ENCODE measurements at places on chromosomes 7 and 10.

GRCh38 chr10:113340282-113340681, 212.6 kb upstream of the HABP2 start:
- no peak for DNase-seq

DNA sequence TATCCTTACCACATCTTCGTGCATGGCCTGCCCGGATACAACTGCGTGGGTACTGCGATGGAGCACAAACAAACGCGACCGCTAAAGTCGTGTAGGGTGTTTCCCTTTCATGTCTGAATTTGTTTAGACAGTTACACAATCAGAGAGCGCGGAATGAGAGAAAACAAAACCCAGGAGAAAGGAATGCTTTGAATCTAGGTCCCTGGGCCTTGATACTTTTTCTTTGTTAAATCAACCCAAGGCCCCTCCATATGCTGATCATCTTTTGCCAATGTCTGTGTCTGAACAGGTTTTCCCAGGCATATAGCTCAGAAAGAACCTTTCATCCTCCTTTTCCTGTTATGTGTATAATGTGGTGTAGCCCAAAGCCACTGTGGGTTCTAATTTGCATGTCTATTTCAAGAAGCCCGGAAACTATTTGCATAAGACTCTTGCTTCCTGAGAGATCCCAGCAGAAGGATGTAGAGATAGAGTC, 145.8 kb downstream of the FRMD4A start:
- no peak for DNase-seq

DNA sequence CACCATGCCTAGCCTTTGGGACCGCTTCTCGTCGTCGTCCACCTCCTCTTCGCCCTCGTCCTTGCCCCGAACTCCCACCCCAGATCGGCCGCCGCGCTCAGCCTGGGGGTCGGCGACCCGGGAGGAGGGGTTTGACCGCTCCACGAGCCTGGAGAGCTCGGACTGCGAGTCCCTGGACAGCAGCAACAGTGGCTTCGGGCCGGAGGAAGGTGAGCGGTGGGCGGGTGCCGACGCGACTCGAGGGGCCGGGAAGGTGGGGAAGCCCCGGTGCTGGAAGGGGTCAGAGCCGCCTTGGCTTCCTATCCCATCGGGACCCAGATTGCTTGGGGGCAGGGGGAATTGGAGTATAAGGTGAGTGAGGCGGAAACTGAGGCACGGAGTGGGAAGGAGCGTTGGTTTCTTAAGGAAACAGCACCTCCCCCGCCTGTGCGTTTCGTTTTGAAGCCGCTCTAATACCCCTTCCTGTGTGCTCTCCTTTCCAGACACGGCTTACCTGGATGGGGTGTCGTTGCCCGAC, 547 bp downstream of the DDIT4 start:
- DNase-seq: no peak

GRCh38 chr7:127477295-127478023, 85.0 kb upstream of the ZNF800 start:
- no peak for DNase-seq

- DNase-seq: no peak
Observed at GRCh38 chr7:151809146-151809863, 67.6 kb downstream of the PRKAG2 start.

DNA sequence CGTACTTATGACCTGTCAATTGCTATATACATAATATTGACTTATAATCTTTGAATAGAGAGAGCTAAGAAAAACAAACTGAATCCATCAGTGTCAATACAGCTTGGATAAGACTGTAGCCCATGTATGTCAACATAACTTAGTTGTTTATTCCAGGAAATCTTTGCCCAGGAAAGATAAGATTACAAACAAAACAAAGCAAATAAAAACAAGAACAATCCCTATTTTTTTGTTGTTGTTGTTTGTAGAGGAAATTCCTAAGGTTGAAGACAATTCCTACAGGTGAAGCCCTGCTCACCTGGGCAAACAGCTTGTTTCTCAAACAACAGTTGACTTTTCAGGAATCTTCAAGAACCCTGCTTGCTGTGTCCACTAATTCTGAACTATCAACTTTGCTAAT, 76.0 kb downstream of the HYCC1 start:
- DNase-seq: no peak

DNA sequence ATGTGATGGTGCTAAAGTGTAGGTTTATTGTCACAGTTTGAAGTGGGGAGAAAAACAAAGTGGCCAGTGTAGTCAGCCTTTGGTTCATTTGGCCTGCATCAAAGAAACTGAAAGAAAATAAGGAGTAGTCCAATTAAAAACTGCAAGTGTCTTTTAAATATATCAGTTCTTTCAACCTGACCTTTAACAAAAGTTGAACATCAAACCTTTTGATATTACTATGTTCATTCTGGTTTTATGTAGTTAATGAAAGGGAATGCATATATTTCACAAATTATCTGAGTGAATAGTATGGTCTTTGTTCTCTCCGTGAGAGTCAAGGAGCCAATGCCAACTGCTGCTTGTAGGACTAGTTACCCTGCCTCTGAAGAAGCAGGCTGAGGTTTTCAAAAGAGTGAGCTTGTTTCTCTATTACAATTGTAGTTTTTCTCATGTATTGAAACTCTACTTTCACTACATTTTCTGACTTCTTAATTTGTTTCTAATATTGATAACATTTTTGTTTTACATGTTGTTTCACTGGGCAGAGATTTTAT, 1160.8 kb upstream of the LRRTM3 start:
- DNase-seq: no peak

GRCh38 chr10:7186387-7187018, 224.3 kb downstream of the SFMBT2 start:
- no peak for DNase-seq

GRCh38 chr7:65840446-65840845, 32.4 kb upstream of the VKORC1L1 start:
- no peak for DNase-seq

- peak; percentile 51 for DNase-seq
Observed at GRCh38 chr7:5396999-5397663, 26.5 kb downstream of the TNRC18 start.

DNA sequence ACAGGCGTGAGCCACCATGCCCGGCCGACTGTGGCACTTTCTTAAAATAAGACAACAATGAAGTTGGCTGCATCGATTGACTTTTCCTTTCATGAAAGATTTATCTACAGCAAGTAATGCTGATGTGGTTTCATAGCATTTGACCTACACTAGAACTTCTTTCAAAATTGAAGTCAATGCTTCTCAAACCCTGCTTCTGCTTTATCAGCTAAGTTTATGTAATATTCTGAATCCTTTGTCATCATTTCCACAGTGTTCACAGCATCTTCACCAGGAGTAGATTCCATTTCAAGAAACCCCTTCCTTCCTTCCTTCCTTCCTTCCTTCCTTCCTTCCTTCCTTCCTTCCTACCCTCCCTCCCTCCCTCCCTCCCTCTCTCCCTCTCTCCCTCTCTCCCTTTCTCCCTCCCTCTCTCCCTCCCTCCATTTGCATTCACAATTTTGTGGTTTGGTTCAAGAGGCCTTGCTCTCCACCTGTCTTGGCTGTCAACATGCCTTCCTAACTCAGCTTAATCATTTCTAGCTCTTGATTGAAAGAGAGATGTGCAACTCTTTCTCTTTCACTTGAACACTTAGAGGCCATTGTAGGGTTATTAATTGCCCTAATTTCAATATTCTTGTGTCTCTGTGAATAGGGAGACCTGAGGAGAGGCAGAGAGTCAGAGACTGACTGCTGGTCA, 52.1 kb downstream of the HDAC9 start:
- no peak for DNase-seq

DNA sequence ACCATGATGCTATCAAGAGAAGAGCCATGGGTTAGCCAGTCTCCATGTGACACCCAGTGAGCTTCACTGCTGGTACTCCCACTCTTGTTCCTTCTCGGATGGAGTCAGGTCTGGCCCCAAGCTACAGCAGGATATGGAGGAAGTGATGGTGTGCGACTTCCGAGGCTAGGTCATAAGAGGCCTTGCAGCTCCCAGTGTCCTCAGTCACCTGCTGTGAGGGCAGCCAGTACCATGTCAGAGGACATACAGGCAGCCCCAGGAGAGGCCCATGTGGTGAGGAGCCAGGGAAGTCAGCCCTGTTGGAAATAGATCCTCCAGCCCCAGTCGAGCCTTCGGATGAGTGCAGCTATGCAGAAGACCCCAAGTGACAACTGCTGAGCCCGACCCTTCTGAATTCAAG, 237.0 kb downstream of the EBF3 start:
- no peak for DNase-seq

DNA sequence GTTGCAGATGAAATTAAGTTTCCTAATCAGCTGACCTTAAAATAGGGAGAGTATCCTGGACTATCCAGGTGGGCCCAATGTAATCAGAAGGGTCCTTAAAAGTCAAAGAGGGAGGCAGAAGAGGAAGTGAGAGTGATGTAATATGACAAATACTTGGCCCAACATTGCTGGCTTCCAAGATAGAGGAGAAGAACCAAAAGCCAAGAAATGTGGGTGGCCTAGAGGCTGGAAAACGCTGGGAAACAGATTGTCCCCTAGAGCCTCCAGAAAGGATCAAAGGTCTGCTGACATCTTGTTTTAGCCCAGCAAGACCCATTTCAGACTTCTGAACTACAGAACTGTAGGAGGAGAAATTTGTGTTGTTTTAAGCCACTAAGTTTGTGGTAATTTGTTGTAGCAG, 79.7 kb upstream of the NOBOX start:
- DNase-seq: no peak

- no peak for DNase-seq
Observed at GRCh38 chr10:92567952-92568600, 5.8 kb downstream of the IDE start.

DNA sequence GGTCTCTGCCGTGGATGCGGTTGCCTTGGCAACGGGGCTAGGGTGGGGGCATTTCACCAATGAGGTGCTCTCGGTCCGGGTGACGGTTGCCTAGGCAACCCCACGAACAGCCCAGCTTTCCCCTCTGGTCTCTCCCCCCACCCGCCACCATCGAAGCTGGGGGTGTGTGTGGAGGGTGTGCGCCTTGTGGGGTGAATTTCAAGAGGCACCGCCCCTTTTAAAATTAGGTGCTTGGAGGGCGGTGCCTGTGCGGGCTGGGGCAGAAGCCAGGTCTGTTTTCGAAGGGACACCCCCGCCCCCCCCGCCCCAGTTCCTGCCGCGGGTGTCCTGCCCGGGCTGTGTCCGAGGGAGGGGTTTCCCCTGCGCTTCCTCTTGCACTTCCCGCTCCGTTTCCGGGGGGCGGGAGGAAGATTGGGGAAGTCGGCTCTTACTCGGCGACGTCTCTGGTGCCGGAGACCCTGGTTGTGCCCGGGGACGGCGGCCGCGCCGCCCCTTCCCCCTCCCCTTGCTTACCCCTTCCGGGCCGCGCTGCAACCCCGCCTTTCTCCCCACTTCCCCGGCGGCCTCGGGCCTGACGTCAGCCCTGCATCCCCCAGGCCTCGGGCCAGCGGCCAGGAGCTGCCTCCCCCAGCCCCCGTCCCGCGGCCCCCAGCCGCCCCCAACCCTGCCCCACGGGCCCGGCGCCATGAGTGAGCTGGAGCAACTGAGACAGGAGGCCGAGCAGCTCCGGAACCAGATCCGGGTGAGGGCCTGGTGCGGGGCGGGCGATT, 2.2 kb downstream of the GNB2 start:
- DNase-seq: peak; percentile 71

- DNase-seq: no peak
Observed at GRCh38 chr7:150337179-150337578, 4.2 kb downstream of the RARRES2 start.

DNA sequence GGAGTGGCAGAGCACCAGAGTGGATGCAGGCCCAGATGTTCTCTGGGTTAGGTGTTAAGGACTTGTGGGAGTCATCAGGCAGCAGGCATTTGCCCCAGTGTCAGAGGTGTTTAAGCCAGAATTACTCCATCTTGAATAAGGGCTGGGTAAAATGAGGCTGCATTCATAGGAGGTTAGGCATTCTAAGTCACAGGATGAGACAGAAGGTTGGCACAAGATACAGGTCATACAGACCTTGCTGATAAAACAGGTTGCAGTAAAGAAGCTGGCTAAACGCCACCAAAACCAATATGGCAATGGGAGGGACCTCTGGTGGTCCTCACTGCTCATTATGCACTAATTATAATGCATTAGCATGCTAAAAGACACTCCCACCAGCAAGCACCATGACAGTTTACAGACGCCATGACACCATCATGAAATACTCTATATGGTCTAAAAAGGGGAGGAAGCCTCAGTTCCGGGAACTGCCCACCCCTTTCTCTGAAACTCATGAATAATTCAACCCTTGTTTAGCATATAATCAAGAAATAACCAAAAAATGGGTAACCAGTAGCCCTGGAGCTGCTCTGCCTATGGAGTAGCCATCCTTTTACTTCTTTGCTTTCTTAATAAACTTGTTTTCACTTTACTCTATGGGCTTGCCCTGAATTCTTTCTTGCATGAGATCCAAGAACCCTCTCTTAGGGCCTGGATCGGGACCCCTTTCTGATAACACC, 882 bp upstream of the LRRC61 start:
- DNase-seq: no peak

DNA sequence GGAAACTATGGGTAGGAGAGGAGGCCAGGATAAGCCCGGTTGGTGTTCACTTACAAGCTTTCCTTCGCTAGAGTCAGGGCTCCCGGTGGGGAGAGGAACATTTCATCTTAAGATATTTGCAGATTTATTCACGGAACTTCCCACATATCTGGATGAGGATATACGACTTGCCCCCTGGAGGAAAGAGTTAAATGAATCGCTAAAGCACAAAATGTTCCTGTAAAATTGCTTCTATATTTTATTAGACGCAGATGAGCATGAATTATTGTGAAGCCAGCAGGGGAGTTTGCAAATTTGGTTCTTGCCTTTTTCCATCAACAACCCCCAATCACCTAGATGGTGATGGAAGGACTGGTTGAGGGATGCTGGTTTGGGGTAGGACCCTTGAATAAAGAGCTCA, 47.9 kb upstream of the BAIAP2L1 start:
- no peak for DNase-seq

DNA sequence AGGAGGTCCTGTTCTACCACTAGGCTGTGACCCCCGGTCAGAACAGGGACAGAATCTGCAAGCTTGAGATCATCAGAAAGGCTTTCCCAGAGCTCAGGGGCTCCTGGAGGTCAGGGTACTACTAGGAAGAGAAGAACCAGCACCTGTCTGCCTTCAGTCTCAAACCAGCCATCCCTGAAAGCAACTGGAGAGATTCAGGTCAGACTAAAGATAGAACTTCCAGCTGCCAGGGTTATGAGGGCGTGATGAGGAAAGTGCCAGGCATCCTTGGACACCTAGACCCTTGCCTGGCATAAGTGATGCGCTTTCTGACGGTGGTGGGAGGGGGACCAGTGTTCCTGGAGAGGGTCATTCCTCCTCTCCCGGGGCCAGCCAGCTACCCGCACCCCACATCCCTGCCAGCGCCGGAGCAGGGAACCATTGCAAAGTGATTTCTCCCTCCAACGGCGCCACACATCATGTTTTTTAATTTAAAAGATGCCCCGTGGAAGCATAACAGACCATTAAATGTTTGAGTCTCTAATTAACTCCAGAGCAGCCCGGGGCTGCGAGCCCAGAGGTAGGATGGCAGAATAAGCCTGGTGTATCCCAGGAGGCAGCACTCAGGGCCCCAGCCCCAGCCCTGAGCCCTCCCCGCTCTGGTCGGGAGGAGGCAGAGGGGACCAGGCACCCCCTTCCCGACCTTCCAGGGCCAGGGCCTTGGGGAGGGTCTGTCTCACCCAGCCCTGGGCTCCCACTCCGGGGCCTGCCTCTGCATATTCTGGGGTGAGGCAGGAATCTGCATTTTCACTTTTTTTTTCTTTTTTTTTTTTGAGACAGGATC, 64.0 kb downstream of the ELFN1 start:
- no peak for DNase-seq
